ENCODE measurements at places on chromosomes 4 and X.
A peak's percentile ranks its signal among the peaks of the same experiment; 100 is the strongest.

GRCh38 chr4:150543042-150543441 lies 38.9 kb upstream of the MAB21L2 start:
- no peak for DNase-seq

GRCh38 chr4:83232082-83232481 lies 52.5 kb downstream of the COQ2 start:
- DNase-seq = no peak

GRCh38 chr4:184215709-184216328 lies 1.9 kb downstream of the ENPP6 start:
- DNase-seq = no peak

DNA sequence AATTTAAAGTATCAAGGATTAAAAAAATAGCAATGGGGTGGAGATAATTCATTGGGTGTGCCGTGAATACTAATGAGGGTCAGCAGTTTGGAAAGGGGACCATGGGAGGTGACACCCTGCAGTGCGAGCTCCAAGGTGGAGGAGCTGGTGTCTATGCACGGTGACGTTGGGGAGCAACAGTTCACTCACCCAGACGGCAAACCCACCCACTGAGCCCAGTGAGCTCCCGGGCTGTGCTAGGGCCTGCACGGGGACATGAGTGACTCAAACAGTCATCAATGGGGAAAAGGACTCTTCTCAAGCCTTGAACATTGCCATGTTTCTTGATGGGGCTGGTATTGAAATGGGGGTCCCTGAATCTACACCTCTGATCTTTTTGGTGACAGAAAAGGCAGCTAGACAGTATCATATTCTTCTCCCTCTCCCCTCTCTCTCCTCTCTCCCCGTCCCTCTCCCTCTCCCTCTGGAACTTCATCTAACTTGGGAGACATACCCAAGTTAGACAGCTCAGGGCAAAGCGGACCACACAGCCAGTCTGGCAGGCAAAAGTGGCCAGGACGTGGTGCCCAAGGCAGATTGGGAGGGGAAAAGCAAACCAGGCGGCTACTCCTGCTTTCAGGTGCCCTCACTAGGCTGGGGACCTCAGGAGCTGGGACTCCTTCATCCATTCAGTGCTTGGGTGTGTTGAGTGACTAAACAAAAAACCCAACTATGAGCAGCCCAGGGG lies 26.3 kb upstream of the PPP2R2C start:
- no peak for DNase-seq

DNA sequence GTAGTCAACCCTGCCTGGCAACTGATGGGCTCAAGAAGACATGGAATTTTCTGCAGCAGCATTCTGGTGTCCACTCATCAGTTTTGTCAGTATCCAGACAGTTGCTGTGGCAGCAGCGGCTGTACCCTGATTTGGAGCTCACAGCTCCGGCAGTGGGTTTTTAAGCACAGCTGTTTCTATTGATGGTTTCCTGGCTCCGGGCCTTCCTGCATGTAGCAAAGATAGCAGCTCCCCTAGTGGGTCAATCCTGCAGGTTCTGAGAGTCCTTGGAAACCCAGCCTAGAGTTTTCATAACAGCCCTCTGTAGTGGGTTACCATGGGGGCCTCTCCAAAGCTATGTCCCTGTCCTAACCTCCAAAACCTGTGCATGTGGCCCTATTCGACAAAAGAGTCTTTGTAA lies 84.0 kb upstream of the ATP6AP2 start:
- peak; percentile 12 for DNase-seq

DNA sequence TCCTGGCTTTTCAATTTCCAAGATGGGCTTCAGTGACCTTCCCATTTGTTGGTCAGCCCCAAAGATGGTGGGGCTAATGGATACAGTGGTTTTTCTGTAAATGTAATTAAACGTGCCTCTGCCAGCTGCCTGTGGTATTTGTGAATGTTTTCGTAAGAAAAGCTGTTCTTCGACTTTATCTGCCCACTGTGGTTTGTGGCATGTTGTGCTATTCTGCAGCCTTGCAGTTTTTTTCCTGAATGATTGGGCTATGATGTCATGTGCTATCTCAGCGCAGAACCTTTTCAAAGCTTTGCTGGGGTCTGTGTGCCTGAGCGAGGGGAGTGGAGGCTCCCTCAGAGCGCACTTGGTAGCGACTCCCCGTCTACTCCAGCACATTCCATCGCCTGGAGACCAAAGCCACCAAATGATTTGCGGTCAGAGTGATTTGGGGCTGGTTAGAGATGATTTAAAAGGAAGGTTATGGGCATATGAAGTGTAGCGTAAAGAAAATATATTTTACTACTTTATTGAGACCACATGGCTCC lies 137.5 kb downstream of the PALLD start:
- DNase-seq = no peak

- no peak for DNase-seq
These were observed 12.1 kb upstream of the ETNPPL start for GRCh38 chr4:108774809-108775530.

DNA sequence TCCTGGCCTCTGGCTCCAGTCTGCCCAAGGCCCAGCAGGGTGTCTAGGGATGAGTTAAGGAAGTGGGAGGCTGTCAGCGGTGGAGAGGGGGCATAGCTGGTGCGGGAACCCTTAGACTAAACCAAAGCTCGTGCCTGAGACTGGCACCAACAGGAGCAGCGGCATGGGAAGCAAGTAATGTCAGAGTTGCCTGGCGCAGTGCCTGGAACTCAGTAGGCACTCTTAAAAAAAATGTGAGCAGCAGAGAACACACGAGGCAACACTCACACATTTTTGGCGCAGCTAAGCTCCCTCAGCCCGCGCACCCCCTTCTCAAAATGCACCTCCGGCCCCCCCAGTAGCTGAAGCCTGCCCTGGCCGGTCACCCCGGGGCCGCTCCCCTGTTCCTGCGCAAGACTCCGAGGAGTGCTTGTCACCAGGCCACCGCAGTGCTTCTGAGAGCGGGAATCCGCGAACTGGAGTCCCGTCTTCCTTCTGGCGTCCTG lies 583 bp downstream of the GABRE start:
- DNase-seq = no peak

- DNase-seq = no peak
These were observed 90.0 kb upstream of the EXOC1L start for GRCh38 chr4:55729351-55730279.

- DNase-seq = no peak
These were observed 65.9 kb downstream of the IQCM start for GRCh38 chr4:149749784-149750183.

GRCh38 chrX:49829016-49829415 lies at the start of gene PAGE4:
Gene PAGE4 (plus strand): TSS chrX:49829303. CDS start chrX:49830429, 1,126 bp downstream.
- no peak for DNase-seq

DNA sequence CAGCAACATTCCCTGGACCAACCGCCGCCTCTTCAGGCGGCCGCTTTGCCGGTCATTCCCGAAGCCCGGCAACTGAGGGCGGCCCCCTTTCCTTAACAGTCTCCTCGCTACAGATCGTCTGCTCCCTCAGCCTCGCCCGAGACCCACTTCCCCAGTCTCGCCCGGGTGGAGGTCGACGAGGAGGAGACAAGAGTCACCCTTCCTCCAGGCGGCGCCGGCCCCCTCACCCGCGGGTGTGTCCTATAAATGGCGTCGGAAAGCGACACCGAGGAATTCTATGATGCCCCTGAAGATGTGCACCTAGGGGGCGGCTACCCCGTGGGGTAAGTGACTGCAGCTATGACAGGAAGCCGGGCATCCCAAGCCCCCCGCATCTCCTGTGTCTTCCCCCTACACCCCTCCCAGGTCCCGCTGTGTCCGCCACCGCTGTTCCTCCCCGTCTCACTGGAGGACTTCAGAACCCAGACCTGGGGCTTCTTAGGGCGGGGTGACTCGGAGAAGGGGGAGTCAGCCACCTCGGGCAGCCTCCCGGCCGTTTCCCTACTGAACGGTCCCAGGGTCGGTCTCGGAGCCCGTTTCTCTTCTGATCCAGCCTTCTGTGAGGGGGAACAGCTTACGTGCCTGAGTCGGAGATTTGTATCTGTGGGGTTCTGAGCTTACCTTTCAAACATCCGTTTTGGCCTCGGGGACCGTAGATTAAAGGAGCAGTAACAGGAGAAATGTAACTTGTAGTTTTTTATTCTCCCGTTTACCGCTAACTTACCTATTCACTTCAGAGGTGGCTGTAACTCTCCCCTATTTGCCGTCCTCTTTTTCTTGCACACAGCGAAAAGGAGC lies 570 bp downstream of the WDR44 start:
- DNase-seq = peak; percentile 51

- DNase-seq = no peak
These were observed 171.4 kb downstream of the CRLF2 start for GRCh38 chrX:1041091-1041490.

DNA sequence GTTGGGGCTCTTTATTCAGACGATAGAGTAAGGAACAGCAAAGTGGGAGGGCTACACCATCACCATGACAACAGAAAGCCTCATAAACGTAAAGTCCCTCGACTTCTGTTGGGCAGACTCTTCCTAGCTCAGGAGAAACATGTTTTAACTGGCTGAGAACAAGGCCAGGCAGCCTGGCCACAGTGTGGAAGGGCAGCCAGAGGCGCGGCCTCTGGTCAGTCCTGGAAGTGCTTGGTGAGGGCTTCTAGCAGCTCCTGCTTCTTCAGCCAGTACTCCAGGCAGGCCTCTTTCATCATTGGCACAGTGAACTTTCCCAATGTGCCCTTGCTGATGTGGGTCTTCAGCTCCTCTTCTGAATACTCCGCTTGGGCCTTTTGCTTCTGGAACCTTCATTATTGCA lies 690.9 kb downstream of the PCDH19 start:
- no peak for DNase-seq

DNA sequence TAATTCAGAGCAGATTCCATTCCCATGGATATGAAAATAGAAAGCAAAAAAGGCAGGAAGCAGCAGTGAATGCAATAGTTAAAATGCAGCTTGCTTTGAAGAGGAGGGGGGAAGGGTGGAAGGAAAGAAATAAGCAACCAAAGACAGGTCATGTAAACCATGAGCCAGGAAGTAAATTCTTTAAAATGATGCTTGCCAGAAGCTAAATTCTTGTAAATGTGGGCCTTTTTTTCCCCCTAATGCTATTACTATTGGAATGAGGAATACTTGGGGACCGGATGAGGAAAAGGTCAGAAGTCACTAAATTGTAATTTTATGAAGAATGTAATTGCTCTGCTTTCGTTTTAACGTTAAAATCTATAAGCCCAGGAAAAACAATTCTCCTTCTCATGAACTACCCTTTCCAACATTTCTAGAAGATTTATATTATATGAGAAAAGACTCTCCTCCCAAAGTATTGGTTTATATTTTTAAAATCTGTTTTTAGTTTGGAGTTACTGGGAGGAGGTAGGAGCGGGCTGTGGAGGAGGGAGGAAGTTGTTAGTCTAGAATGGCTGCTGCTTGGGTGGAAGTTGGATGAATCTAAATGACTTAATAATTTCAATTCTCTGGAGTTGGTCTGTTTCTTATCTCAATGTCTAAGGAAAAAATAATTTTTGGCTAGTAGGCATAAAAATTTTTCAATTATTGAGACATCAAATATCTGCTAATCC lies 77.6 kb upstream of the PCDH18 start:
- no peak for DNase-seq

DNA sequence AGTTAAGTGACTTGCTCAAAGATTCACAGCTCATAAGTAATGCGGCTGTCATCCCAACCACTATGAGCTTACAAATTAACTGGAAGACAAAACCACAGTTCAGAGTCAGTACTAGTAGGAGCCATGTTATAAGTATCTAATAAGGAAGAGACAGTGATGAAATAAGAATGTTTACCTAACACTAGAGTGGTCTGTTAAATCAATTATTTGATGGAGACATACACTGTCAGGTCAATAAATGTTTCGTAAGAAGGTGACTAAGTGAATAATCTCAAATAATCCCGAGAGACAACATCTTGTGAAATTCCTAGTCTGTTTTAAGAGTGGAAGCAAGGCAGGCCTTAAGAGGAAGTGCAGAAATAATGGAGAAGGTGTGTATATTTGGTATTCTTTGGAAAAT lies 25.8 kb upstream of the AMELX start:
- DNase-seq = no peak

- no peak for DNase-seq
These were observed 18.1 kb upstream of the ZXDB start for GRCh38 chrX:57573754-57574153.

GRCh38 chrX:46340696-46341095 lies 204.5 kb downstream of the ZNF674 start:
- DNase-seq = no peak

- DNase-seq = no peak
These were observed 12.3 kb upstream of the NDP start for GRCh38 chrX:43985511-43985910.

DNA sequence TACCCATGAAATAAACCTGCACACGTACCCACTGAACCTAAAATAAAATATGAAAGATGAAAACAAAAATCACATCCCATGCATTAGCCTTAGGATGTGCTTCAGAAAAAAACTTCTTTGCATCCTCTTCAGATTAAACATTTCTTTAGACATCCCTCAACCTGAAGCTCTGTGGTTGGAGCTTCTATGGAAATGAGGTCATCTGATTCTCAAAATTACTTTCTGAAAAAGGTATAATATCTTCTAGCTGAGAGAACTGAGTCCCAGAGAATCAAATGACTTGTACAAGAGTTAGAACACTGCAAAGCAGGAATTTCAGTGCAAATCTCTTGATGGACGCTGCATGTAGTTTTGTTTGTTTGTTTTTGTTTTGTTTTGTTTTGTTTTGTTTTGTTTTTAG lies 19.1 kb upstream of the ANTXR2 start:
- DNase-seq = no peak

DNA sequence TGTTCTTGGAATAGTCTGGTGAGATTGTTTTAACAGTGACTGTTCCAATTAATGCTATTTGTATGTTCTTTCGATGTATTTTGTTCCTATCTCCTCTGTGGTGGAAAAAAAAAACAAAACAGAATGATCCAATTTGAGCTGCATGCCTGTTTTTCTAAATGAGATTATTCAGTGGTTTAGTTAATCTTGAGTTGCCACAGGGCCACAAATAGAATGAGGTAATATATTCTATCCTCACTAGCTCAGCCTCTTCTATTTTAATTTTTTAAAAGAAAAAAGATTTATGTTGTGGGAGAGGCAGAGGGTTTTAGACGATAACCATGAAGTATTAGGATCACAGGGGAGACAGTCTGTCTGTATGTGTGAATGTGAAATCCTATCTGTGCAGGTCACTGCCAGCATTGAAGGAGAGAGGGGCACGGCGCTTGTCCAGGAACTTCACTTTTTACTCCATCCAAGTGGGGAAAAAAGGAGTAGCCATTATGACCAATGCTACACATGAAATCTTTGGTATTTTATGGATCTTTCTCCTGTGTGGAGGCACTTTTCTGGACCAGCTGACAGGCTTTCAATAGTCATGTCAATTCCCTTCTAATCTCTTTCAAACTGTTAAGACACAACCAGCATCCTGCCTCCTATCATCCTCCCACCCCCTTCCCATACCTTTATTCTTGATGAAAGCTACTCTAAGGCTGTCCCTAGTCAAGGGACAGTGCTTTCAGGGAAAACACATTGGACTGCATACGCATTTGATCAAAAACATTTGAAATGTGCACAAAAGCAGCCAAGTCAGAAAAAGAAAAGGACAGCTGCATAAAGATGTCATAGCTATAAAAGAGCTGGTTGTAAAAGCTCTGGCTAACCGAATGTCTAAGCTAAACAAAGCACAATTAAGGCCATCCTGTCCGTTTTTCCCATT lies 1063.8 kb upstream of the INTU start:
- no peak for DNase-seq
